Fibroblast of the conjunctiva (primary cell): ENCODE measurements at places on chromosomes 7 and 10.

GRCh38 chr7:105885387-105886111 lies 9.2 kb upstream of the ATXN7L1 start:
- no peak for DNase-seq

DNA sequence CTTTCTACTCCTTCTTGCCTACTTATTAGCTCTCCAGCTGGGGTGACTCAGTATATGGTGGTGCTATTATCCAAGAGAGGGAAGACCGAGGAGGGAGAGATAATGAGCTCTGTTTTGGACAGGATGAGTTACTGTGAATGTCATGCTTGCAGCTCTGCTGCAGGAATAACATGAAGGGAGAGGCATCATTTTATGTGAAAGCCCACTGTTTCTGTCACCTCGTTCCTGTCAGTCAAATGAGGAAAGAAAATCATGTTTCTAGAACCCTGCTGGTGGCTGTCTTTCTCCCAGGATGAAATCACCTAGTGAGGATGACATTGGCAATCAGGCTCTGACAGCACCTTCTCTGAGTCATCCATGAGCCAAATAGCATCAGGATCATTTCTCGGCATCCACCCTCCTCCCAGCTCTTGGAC lies 1291.6 kb upstream of the AUTS2 start:
- DNase-seq, result no peak

- DNase-seq, result no peak
Measured at GRCh38 chr10:35422228-35422627, 85.9 kb downstream of the CCNY start.

GRCh38 chr7:54632696-54633095 lies 90.5 kb downstream of the VSTM2A start:
- no peak for DNase-seq

- no peak for DNase-seq
Measured at GRCh38 chr10:93462371-93462770, 19.8 kb downstream of the MYOF start.

- DNase-seq, result no peak
Measured at GRCh38 chr10:91694170-91694794, 61.4 kb upstream of the PPP1R3C start.

GRCh38 chr7:128917122-128917521 lies 6.6 kb upstream of the KCP start:
- no peak for DNase-seq

- DNase-seq, result no peak
Measured at GRCh38 chr10:131568866-131569265, 257.3 kb upstream of the TCERG1L start.

GRCh38 chr7:50197549-50197948 lies 104.5 kb upstream of the ZPBP start:
- DNase-seq, result no peak

GRCh38 chr10:131898713-131899112 lies 2.1 kb upstream of the PPP2R2D start:
- DNase-seq, result no peak

DNA sequence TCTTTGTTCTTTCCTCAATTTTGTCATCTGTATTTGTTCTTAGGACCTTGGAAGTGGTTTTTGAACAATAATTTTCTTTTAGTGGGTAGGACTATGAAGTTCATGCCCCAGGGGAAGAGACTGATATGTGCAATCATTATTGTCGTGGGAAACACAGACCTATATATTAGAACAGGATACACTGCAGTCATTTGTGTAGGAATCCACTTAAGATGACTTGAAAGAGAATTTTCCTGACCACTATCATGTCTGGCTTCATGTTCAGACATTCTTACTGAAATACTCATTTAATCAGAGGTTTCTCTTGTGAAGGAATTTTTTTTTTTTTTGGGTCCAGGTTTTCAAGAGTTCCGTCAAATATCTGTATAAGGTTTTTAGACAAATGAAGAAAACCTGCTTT lies 163.6 kb downstream of the SUGCT start:
- DNase-seq, result no peak

GRCh38 chr7:134693256-134693655 lies 46.6 kb downstream of the BPGM start:
- peak; percentile 86 for DNase-seq

- peak; percentile 55 for DNase-seq
Measured at GRCh38 chr7:92833766-92834506, 2.4 kb downstream of the CDK6 start.

DNA sequence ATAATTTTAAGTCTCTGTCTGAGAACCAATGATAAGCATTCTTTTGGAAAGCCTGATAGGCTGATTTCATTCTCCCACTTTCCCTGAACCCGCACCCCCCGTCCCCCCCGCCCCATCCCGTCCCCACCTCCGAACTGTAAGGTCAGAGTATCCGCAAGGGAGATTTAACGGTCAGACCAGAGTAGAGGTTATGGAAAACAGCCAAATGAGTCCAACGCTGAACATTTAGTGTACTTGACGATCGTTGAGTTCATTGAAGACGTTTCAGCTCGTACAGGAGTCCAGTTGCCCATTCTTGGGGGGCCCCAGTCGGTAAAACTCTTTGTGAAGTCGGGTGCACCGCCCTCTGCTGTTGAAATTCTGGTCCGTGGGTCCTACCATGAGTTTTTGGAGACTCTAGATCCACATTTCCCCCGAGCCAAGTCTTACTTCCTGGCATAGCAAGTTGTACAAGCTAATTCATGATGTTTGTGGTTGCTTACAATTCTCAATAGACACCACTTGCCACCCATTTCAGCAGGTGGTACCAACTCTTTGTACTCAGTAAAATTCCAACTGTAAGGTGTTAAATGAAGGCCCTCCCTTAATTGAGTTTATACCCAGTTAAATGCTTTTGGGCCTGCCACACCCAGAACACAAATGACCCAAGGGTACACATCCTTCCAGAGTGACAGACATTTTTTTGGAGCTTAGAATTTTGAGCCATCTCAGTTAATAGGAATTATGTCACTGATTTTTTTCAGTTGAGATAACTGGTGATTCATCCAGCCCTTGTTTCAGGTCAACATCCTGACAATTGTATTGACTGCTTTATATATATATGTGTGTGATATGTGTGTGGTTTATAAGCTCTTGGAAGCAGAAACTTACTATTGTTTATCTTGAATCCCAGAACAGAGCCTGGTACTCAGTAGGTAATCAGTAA lies 1.2 kb downstream of the MARCHF5 start:
- DNase-seq, result peak; percentile 37

GRCh38 chr10:102431452-102432124 lies 786 bp downstream of the CUEDC2 start:
- peak; percentile 37 for DNase-seq

DNA sequence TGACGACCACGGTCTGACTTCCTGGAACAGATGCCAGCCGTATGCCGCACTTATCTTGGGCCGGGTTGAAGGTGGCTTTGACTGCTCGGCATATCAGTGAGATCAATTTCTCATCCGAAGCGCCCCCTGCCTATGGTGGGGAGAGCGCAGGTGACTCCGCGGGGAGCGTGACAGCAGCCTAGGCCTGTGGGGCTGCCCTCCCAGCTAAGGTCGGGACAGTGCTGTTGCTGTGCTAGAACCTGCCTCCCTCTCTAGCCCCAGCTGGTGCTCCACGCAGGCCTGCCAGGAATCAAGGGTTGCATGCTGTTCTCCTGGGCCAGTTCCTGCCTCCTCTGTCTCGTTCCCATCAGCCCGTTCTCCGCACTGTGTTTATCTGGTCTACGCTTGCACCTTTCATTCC lies 49.8 kb downstream of the PODXL start:
- no peak for DNase-seq

DNA sequence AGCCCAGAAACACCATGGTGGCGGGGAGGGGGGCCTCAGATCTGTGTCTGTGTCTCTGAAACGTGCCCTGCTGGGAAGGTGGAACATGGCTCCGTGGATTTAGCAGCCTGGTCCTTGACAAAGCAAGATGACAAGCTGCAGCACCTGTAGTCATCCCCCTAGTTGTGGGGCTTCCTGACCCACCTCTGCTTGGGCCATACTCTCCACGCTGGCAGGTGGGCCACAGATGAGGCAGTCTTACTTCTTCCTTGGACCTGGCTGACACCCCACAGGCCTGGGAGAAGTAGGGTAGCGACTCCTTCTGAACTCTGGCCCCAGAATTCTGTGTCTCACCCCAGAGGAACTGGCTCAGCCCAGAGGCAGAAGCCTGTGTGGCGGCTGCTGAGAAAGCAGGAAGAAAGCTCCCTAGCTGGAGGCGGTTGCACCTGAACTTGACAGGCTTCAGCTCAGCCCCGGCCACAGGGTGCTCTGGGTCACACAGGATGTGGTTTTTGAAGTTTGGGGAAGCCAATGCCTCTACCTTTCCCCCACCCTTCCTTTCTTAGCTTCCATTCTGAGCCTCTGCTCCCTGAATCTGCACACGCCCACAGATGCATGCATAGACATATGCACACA lies 113.9 kb downstream of the ABLIM1 start:
- DNase-seq, result no peak

GRCh38 chr10:112448888-112449287 lies 1.9 kb downstream of the VTI1A start:
- no peak for DNase-seq

DNA sequence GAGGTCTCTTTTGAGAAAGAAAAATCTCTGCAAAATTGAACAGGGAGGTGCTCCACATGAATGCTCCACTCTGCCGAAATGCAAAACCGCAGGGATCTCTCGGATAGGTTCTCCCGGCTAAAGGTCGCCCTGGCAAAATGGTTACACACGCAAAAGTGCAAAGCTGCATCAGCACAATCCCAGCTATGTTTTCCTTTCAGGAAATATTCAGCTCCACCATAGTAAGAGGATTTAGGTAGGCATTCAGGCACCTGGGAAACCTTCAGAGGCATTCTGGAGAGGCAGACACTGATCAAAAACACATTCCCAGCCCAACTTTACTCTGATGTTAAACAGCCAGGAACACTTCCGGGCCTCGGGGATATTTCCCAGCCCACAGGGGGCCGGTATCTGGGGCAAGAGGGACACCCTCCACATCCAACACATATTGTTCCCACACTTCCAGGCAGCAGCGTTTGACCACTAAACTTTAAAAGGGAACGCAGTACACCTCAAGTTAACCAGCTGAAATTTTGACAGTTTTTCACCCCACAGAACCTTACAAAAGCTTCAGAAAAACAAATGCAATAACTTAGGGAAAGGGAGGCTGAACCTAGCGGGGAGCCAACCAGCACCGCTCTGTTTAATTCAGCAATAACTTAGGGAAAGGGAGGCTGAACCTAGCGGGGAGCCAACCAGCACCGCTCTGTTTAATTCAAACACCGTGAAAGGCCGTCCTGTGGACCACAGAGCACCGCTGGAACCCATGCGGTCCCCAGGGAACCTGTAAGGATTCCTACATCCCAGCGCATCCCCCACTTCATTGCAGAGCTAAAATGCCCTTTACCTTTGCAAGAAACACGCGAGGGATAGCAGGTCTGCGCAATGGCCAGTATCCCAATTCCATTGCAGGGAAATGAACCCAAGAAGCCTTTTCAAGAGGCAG lies 45.9 kb downstream of the TNS3 start:
- no peak for DNase-seq
